Small intestine (tissue), 16 donors: ENCODE measurements at places on chromosomes 7 and 10. TPM values are rescaled to one million over a fixed set of nuclear protein-coding genes. Genes with fewer than 3 reads are reported as not detected.

DNA sequence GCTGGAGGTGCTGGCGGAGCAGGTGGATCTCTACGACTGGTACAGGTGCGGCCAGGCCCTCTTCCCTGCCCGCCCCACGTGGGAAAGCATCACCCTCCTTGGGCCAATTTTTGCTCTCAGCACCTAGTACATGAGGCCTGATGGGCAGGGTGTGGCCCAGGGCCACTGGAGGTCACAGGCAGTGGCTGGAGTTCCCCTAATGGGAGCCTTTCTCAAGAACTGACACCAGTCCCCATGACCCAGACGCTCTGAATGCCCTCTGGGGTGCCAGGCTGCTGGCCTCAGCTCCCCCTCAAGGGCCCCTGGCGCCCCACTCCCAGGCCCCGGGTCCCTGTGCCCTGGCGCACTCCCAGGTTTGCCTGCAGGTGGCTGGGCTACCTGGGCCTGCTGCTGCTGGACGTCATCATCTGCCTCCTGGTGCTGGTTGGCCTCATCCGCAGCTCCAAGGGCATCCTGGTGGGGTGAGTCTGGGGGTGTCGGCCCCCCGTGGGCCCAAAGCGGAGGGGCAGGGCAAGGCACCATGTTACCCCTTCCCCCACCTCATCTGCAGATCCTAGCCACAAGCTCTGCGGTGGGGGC, 15.9 kb downstream of the TTYH3 start:
- H3K4me3 ChIP-seq, result no peak overlapping the region
- H3K36me3 ChIP-seq, result peaks cover 92% of the 10 kb centered on the region
- no peak overlapping the region for H3K27ac ChIP-seq
- no peak for DNase-seq

DNA sequence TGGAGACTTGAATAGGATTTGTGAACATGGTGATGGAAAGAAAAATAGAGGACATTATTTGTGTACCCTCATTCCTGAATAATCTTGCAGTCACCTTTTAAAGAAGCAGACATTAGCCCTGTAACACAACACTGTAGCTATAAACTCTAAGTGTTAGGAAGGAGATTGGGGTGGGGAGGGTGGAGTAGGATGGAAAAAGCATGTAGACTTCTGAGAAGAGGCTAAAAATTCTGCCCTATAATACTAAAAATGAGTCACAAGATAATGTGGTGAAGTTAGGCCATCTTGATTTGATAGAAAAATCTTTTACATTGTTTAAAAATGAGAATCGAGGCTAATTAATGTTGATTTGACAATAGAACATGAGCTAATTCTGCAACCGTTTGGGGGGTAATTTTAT, 128.8 kb downstream of the LCOR start:
- no peak overlapping the region for H3K27ac ChIP-seq
- no peak overlapping the region for H3K4me3 ChIP-seq
- H3K36me3 ChIP-seq, result peaks cover 2% of the 10 kb centered on the region

GRCh38 chr10:52668024-52668423, 104.6 kb downstream of the MBL2 start:
- no peak overlapping the region for H3K27ac ChIP-seq
- no peaks in the 10 kb centered on the region for H3K27me3 ChIP-seq
- H3K4me1 ChIP-seq, result no peaks in the 10 kb centered on the region

- DNase-seq, result peak; percentile 28
- H3K4me3 ChIP-seq, result peak overlapping the region; percentile 94
- H3K4me1 ChIP-seq, result no peaks in the 10 kb centered on the region
- peak overlapping the region; percentile 95 for H3K27ac ChIP-seq
Measured at GRCh38 chr10:14839305-14839695, 1.2 kb downstream of the HSPA14 start.

- H3K4me1 ChIP-seq, result no peaks in the 10 kb centered on the region
- no peaks in the 10 kb centered on the region for H3K27me3 ChIP-seq
- H3K36me3 ChIP-seq, result no peaks in the 10 kb centered on the region
- DNase-seq, result no peak
Measured at GRCh38 chr10:46305079-46305818, 18.5 kb downstream of the ANTXRL start.

- H3K4me1 ChIP-seq, result no peaks in the 10 kb centered on the region
- H3K27me3 ChIP-seq, result no peaks in the 10 kb centered on the region
- no peaks in the 10 kb centered on the region for H3K36me3 ChIP-seq
- H3K4me3 ChIP-seq, result no peak overlapping the region
- no peak overlapping the region for H3K27ac ChIP-seq
Measured at GRCh38 chr7:56256108-56256507, 139.9 kb upstream of the NUPR2 start.

DNA sequence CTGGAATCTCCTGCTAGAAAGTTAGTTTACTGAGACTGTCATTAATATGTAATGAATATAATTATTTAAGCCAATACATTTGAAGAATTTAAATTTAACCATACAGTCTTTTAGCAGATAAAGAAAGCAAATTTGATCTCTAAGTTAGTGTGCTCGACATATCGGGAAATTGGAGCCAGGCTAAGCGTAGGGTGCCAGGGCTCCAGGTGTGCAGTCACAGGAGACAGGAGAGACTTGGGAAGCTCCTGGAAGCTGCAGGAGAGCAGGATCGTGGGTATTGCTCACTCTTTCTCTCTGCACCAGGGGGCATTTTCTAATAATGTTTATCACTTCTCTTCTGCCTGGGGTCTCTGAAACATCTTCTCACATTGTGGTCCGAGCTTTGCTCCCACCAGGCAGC, 342.0 kb upstream of the ANKRD30A start:
- H3K4me3 ChIP-seq, result no peak overlapping the region
- no peaks in the 10 kb centered on the region for H3K36me3 ChIP-seq
- no peak overlapping the region for H3K27ac ChIP-seq
- H3K27me3 ChIP-seq, result no peaks in the 10 kb centered on the region
- DNase-seq, result no peak

DNA sequence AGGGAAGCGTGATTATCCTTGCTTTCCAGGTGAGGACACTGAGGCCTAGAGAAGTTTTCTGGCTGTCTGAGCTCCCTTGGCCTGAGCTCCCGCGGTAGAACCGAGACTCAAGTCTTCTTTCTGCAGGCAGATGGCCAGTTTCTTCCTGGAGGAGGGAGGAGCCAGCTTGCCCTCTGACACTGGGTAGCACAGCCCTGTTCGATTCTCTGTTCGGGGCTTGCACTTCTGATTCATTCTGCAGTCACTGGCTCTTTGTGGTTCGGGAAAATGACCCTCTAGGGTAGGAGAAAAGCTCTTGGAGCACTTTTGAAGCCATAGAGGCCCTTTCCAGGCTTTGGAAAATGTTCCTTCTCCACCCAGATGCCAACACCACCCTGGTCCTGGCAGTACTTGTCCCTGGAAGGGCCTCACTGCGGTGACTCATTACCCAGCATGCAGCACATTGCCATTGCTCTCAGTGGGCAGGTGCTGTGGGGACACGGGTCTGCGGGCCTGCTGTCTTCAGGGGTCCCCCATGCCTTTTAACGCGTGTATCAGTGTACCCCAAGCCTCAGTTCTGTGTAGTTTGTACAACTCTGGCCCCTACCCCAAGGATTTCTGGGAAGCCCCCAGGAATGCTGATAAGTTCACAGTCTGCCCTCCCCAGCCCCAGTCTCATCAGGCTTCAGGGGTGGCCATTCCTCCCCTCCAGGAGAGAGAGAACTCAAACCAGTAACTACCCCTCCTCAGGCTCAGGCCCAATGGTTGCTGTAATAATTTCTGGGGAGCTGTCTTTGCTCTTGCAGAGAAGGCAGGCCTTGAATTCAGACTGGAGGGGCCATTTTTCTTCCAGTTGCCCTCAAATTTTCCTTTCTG, 11.9 kb downstream of the CHST3 start:
- no peak overlapping the region for H3K4me3 ChIP-seq
- H3K27ac ChIP-seq, result peak overlapping the region; percentile 19
- no peaks in the 10 kb centered on the region for H3K4me1 ChIP-seq

ADCY1 gene
- not detected for polyA plus RNA-seq

EPO gene
- 0.04 TPM for polyA plus RNA-seq

ENTPD1 gene
- 1.3 TPM for polyA plus RNA-seq

DNA2 gene
- polyA plus RNA-seq, result 4.2 TPM
